Activated gamma-delta T cell treated with anti-CD3 and anti-CD28 coated beads, Interleukin-2, amount 50 U/mL, for 16 hours (primary cell): ENCODE measurements at places on chromosomes 7 and 10.

GRCh38 chr10:18658271-18659124, 733 bp upstream of the ARL5B start:
- DNase-seq: no peak

DNA sequence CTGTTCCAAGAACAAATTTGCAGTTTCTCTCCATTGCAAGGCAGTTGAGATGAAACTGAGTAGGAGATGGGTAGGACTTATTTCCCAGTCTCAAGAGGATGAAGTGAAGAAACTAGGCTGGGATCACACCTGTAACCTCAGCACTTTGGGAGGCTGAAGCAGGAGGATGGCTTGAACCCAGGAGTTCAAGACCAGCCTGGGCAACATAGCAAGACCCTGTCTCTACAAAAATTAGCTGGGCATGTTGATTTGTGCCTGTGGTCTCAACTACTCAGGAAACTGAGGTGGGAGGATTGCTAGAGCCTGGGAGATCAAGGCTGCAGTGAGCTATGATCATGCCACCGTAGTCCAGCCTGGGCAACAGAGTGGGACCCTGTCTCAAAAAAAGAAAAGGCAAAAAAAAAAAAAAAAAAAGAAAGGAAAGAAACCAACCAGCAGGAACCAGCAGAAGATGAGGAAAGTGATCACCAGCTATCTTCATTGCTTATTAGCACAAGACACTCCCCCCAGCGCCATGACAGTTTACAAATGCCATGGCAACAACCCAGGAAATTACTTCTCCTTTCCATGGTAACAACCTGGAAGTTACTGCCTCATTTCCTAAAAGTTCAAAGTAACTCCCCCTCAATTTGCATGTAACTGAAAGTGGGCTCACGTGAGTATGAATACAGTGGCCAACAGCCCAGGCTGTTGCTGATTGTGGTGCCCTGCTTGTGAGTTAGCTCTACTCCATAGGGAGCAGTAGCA, 18.3 kb upstream of the ST8SIA6 start:
- no peak for DNase-seq

DNA sequence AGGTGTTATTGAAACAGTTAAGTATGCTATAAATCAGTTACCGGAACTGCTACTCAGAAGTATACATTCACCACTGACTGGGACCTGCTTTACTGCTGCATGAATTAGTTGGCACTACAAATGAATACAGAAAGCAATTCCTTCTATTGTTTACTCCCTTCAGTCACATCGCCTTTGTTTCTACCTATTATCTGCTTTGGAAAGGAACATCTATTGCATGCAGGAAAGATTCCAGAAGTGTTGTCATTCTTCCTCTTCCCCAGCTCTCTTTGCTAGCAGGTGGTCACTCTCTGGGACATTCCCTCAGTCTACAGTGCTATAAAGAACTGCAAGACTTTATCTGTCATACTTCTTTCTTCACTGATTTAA, 131.3 kb downstream of the ANK3 start:
- no peak for DNase-seq

DNA sequence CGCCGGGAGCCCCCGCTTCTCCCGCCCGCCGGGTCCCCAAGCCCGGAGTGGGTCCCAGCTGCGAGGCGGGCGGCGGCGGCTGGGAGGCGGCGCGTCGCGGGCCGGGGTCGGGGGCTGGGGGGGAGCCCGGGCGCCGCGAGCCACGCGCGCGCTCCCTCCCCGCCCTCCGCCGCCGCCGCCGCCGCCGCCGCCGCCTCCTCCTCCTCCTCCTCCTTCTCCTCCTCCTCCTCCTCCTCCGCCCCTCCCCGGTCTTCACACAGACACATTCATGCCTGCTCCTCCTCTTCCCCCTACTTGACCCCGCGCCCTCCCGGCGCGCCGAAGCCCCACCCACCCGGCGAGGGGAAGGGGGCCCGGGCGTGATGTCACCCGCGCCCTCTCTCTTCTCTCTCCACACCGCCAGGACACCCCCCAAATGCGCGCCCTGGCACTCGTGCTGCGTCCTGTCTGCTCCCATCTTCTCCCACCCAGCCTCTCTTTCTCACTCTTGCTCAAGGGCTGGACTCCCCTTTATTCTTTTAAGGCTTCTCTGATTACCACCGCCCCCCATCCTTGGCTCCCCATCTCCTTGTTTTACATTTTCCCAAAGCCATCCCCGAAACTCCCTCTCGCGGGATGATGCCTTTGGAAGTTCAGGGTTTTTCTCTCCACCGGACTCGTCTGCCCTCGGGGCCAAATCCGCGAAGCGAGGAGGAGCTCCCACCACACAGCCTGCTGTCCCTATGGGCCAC, 967 bp upstream of the GLI3 start:
- no peak for DNase-seq

GRCh38 chr7:51308696-51309095, 7.9 kb downstream of the COBL start:
- no peak for DNase-seq

DNA sequence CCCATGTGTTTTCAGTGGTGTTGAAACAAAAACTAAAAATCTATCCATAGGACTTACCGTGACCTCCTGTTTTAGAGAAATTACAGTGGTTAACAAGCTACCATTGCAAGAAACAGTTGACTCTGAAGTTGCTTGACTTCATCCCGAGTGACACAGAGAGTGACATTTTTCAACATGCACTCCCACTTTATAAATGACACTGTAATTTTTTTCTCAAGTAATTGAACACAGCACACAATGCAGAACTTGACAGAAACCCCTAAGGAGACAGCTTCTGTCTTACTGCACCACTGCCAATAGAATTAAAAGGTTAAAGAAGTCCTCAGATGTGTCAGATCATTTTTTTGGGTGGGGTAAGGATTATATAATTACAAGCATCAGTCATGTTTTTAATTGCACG, 246.1 kb downstream of the CELF2 start:
- DNase-seq: no peak

- no peak for DNase-seq
Observed at GRCh38 chr7:45162311-45162845, 4.8 kb downstream of the RAMP3 start.

DNA sequence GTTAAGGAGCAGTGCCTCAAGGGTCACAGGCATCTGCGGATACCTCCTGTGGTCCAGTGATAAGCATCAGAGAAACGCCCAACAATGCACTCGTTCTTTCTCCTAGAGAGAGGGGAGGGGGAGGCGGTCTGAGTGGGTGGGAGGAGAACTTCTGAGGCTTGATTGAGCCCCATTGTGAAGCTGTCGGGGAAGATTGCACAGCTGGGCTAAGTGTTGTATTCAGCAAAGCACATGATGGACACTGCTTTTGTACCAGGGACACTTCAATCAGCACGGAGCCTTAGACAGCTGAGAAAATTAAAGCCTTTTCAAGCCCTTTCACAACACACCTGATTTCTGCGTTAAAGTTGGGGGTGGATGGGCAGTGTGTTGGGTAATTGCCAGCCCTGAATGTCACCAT, 230.3 kb upstream of the GHITM start:
- no peak for DNase-seq

- no peak for DNase-seq
Observed at GRCh38 chr7:14436878-14437277, 447.4 kb upstream of the ETV1 start.

DNA sequence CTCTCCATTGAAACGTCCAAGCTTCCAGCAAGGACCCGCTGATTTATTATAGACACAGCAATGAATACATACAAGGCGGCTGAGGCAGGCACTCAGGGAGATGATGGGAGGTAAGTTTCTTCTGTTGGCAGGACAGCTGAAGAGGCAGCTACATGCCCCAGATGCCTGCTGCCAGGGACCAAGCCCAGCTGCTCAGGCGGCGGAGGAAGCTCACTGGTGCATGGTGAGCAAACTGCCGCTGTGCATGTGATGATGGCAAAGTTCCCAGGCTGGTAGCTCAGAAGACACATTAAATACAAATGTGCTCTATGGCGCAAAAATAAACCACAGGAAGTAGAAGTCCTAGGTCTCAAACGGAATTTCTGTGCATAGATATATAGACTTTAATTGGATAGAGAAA, 2.3 kb downstream of the DNTT start:
- no peak for DNase-seq

DNA sequence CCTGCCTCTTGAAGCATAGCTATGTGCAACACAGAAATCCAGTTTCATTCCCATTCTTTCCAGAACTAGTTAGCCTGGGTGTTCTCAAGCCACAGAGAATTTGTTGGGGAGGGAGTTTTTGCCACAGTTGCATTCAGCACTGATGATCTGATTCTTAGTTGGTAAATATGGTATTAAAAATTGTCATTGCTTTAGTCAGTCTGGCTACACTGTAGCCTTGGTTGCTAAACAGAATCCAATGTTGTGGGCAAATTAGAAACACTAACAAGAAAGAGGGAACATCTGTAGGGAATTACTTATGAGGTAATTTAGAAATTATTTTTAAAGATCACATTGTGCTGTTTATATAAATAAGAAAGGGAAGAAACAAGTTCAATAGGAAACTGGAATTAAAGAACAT, 57.0 kb upstream of the CC2D2B start:
- DNase-seq: no peak

- DNase-seq: no peak
Observed at GRCh38 chr7:50591480-50592438, 26.6 kb upstream of the DDC start.

- DNase-seq: no peak
Observed at GRCh38 chr7:51482976-51483375, 166.4 kb upstream of the COBL start.

DNA sequence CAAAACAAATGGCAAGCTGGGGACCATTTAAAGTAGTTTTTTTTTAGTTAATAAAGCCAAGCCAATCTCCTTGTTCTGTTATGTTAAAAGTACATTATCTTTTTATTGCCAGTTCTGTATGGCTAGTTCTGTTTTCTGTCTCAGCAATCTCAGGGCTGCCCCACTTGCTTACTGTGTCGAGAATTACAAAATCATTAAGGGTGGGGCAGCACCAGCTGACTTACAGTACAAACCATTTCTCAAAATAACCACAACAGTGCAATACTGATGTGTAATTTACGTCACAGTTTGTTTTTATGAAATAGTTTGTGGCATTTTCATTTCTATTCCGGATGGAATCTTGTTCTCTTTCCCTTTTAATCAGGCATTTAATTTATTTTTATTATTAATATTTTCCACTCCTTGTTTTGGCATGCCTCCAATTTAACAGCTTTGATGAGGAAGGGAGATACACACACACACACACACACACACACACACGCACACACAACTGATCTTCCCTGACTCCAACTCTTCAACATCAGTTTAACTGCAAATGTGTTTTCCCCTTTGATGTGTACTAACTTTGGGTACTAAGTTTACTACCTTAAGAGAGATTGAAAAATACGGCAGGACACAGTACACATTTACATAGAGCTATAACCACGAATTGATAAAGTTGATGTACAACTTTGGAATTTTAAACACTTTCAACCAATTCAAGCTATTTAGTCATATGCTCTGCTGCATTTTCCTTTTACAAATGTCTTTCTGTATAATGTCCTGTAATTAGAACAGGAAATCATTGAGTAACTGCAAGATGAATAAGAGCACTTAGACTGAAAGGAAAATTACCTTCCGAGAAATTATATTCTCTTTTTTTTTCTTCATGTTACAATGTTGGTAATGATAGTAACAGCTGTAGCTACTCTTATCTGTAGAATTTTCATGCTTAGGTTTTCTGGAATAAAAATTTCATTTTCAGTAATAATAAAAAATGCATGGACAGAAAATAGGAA, 91.5 kb downstream of the ARID5B start:
- peak; percentile 29 for DNase-seq

DNA sequence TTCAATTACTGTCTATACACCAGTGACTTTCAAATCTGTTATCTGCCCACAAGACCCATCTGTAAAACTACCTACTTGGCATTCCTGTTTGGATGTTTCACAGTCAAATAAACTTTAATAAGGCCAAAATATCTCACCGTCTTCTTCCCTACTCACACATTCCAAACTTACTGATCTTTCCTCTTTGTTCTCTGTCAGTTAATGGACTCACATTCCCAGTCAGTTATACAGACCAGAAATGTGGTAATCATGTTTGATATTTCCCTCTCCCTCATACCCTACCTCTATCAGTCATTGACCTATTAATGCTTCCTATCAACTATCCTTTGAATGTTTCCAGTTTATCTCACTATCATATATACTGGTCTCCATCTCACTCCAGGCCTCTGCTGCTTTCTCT, 28.5 kb upstream of the HDAC9 start:
- no peak for DNase-seq

DNA sequence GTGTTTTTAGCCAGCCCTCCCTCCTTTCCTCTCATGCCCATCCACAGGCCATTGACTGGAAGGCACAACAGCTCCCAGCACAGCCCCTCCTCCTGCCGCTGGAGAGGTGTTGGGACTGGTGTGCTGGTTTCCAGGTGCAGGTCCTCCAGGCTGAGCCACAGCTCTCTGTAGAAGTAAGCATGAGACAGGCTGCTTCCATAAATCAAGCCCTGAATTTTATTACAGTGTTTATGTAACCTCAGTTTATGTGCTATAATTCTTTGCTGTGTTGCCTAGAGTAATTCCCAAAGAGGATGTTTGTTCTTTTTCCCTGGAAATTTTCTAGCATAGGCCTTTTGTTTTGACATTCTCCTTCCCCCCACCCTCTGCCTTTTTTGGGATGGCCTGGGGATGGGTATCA, 445.8 kb downstream of the AUTS2 start:
- DNase-seq: no peak

DNA sequence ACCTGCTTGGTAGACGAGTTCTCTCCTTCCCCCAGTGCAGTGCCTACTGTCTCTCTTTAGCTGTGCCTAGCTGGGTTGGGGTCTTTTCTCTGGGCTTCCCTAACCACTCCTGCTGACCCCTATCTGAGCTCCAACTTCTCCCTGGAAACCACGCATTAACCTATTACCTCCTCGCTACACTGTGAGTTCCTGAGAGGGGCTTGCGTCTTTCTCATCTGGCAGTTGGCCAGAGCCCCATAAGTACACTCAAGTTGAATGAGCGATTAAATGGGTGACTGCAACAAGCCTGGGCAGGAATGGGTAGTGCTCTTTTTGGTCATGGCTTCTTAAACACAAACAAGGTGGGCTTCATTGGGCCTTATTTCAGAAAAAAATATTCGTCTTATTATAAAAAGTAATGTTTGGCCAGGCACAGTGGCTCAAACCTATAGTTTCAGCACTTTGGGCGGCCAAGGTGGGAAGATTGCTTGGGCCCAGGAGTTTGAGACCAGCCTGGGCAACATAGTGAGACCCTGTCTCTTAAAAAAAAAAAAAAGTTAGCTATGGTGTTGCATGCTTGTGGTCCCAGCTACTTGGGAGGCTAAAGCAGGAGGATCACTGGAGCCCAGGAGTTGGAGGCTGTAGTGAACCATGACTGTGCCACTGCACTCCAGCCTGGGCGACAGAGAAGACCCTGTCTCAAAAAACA, 41.4 kb downstream of the SYPL1 start:
- no peak for DNase-seq

GRCh38 chr7:106862317-106863089, 2.6 kb upstream of the PIK3CG start:
- DNase-seq: no peak
